H1 (cell line): ENCODE measurements at places on chromosomes 7 and 10. TPM values are rescaled to one million over a fixed set of nuclear protein-coding genes. Genes with fewer than 3 reads are reported as not detected.
A peak's percentile ranks its signal among the peaks of the same experiment; 100 is the strongest.

Gene ZMIZ1
- 8.1 and 17.1 TPM in 2 replicates for polyA plus RNA-seq

Gene C10orf67
- 0.03 and 0.05 TPM in 2 replicates for polyA plus RNA-seq

Gene GCK
- 2.4 and 4.3 TPM in 2 replicates for polyA plus RNA-seq

Gene PNLIPRP2
- polyA plus RNA-seq, result 0.11 and 0.13 TPM in 2 replicates

Gene RSU1
- polyA plus RNA-seq, result 36.1 and 50.0 TPM in 2 replicates

Gene ASB10
- not detected in 2 replicates for polyA plus RNA-seq

Gene SPDYE18
- not detected in 2 replicates for polyA plus RNA-seq

Gene GIMAP1
- not detected in 2 replicates for polyA plus RNA-seq

- no peak for DNase-seq
Observed at GRCh38 chr10:35642793-35643114, 658 bp upstream of the FZD8 start.

- no peak for DNase-seq
Observed at GRCh38 chr7:6316226-6316625, 43.8 kb upstream of the CYTH3 start.

GRCh38 chr7:2724453-2725177 lies 36.6 kb downstream of the AMZ1 start:
- no peak for DNase-seq

GRCh38 chr10:132724446-132724845 lies 61.5 kb downstream of the NKX6-2 start:
- no peak for DNase-seq

- no peak for DNase-seq
Observed at GRCh38 chr10:64682043-64682442, 1160.8 kb downstream of the REEP3 start.

DNA sequence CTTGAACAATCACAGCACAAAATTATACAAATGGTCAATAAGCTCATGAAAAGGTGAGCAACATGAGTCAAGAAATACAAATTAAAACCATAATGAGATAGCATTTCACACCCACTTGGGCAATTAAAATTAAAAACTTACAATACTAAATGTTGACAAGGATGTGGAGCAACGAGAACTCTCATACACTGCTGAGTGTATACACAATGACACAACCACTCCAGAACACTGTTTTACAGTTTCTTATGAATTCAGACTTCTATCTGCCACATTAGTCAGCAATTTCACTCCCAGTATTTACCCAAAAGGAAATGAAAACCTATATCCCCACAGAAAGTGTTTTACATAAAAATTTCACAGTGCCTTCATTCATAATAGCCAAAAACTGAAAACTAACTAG lies 31.1 kb downstream of the GDI2 start:
- no peak for DNase-seq

DNA sequence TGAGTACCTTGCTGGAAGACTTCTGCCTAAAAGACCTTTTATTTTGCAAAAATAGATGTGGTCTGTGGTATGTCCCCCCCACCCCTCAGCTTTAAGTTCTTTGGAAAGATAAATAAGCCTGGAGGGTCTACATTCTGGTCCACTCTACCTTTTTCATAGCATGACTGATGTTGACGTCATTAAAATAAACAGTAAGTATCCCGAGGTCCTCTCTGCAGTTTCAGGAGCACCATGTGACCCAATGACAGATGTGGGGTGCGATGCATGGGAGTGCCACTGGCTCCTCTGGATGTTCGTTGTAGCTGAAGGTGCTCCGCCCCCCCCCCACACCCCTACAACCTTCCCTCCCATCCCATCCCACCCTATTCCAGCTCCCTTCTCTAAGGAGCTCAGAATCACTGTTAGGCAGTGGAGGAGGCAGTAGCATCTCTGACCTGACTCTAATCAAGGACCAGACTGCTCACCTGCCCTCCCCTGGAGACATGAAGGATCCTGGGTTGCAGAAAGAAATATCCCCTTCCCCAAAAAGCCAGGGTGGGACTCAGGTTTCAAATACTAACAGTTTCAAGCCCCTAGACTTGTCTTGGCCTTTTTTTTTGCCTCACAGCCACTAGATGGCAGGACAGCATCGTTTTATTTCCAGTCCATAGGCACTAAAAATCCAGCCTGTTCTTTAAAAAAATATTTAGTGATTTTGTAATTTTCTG lies 25.1 kb downstream of the CASP7 start:
- DNase-seq, result no peak

DNA sequence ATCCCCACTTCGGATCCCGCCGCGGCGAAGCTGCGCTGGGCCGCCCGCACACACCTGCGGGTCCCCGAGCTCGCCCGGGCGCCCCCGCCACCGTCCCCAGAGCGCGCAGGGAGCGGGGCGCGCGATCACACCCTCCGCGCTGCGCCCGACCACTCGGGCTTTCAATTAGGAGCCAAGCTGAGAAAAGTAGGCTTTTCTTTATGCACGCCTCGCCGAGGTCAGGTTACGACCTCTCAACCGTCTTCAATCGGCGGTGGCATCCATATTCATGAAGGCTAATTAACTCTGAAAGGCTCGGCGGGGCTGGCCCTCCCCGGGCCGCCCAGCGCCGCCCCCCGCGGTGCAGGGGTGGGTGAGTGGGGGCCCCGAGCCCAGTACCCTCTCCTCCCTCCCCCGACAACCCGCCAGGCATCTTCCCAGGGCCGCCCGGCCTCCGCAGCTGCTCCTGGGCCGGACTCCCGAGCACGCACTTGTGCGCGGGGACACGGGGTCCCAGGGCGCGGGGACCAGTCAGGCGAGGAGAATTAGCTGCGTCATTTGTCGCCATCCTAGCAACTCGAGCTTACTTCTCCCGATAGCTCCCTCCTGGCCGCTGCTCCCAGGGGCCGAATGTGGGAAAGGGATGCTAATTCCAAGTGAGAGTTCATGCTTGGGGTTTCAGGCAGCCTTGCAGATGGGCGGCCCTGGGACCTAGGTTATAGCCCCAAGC lies 155.5 kb upstream of the LYZL2 start:
- peak; percentile 85 for DNase-seq

DNA sequence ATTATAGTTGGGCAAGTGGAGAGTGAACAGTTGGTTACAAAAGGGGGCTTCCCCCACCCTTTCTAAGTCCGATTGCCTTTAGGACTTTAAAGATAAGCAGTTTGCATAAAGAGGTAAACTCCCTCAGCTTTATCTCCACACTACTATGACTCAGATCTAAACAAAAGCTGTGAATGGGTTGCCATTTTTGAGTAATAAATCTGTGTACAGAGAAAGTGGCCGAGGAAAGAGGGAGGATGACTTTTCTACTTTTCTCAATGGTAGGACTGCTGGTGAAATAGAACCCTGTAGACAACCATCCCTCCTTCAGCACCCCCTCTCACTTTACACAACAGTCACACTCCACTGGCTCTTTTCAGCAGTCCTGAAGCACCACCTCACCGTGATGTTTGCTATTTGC lies 71.2 kb downstream of the DNMBP start:
- DNase-seq, result no peak

DNA sequence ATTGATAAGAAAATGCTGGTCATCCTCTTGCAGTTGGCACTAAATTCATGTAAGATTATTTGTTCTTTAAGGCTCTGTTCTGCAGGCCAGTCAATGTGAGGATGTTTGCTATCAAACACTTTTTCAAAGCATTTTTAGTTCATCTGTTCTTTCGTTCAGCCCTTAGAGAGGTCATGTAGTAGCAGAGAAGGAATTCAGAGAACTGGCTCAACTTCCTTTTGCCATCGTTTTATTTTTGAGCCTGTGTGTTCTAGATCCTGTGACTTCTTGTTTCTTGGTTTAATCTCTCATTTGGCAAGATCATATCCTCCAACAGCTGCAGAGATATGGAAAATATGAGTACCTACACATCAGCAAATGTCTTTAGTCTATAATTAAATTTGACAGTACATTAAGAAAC lies 184.3 kb downstream of the NRP1 start:
- no peak for DNase-seq

- no peak for DNase-seq
Observed at GRCh38 chr10:60979667-60980104, 35.7 kb upstream of the RHOBTB1 start.

DNA sequence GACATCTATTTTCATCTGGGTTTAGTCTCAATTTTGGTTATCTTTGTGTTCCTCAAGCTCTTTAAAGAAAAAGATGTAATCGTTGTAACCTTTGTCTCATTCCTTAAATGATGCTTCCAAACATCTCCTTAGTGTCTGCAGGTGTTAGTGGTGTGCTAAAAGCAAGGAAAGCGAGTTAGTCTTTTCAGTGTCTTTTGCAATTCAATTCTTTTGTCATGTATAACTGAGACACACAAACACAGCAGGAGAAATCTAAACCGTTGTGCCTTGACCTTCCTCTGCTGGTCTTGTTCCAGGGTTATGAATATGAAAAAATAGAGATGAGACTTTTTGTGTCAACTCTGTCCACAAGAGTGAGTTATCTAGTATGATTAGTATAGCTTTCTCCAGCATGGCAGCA lies 40.7 kb downstream of the PIK3CG start:
- DNase-seq, result no peak

- DNase-seq, result no peak
Observed at GRCh38 chr7:5697754-5698424, 83.6 kb downstream of the RNF216 start.

DNA sequence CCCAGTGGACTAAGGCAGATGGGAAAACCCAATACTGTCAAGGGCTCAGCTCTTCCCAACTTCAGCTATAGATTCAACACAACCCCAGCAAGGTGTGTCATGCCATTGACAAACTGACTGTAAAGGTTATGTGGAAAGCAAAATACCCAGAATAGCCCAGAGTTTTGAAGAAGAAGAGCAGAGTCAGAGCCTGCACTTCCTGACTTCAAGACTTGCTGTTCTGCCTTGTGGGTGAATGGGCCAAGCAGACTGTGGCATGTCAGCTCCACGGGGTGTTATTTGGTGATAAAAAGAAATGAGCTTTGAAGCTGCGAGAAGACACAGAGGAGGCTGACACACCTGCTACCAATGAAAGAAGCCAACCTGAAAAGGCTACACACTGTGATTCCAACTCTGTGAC lies 89.7 kb downstream of the NKX6-2 start:
- DNase-seq, result no peak

GRCh38 chr7:12947465-12947864 lies 260.0 kb downstream of the ARL4A start:
- DNase-seq, result no peak

GRCh38 chr7:123201901-123202300 lies 2.1 kb upstream of the SLC13A1 start:
- no peak for DNase-seq

- no peak for DNase-seq
Observed at GRCh38 chr7:45582136-45582749, 8.1 kb downstream of the ADCY1 start.

DNA sequence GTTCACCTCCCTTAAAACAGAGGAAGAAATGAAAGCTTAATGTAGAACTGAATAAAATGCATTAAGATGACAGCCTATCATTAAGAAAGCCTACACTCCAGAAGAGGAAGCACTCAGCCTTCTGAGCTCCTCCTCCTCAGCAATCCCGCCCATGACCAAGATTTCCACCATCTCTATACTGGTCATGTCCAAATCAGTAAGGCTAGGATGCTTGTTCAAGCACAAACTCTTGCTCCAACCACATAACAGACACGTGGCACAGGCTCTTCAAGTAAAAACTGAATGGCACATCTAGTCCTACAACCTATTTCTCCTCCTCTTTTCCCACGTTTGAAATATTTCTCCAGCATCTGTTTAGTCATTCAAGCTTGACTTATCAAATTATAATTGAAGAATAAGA lies 454.1 kb downstream of the PARD3 start:
- DNase-seq, result no peak

- DNase-seq, result no peak
Observed at GRCh38 chr10:7412928-7413282, 2.1 kb upstream of the SFMBT2 start.

- DNase-seq, result no peak
Observed at GRCh38 chr10:59917922-59918321, 11.6 kb upstream of the CCDC6 start.

- DNase-seq, result no peak
Observed at GRCh38 chr10:116809483-116810119, 39.7 kb upstream of the ENO4 start.
